ENCODE measurements at places on chromosomes 6 and 20. TPM values are rescaled to one million over a fixed set of nuclear protein-coding genes. Genes with fewer than 3 reads are reported as not detected.

GRCh38 chr6:80403365-80403764 is 296.9 kb downstream of the BCKDHB start:
- no peak for DNase-seq

Gene CALHM6
- 4.0 TPM for polyA plus RNA-seq

- no peak for DNase-seq
Measured at GRCh38 chr20:45318948-45319347, 10.8 kb upstream of the MATN4 start.

GRCh38 chr20:13915284-13915683 is 75.1 kb downstream of the SEL1L2 start:
- DNase-seq = no peak

DNA sequence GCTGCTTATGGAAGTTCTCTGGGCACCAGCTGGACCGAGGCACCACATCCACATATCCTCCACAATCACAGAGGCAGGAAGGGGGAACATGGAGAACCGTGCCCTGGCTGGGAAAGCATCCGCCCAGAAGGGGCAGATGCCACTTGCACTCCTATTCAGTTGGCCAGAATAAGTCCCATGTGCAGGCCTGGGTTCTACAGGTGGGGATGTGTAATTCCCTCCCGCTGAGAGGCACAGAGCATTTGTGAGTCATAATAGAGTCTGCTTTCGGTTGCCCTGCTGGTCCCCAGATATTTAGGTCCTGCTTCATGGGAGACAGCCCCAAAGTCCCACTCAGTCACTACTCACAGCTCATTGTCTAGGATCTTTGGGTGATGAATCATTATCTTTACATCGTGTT is 104.0 kb downstream of the PHACTR3 start:
- DNase-seq = no peak

GRCh38 chr6:31479933-31480535 is 17.9 kb upstream of the MICB start:
- DNase-seq = no peak
